SK-MEL-5 (cell line): ENCODE measurements at places on chromosomes 12 and 14. TPM values are rescaled to one million over a fixed set of nuclear protein-coding genes. Genes with fewer than 3 reads are reported as not detected.

DNA sequence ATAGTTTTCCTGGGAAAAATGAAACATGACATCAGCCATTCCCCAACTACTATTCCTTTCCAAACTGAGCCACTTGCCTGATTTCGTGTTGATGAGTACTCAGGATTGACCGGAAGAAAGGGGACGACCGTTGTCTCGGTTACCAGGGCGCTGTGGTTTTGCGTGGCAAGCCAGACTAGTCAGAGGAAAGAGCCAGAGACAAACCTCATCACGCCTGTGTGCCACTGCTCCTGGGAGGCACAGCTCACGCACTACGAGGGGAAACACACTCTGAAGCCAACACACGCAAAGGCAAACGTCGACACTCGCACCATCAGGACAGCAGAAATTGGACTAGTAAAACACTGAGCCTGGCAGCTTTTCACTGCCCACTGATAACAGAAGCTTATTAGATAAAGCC lies 35.0 kb downstream of the GIT2 start:
- DNase-seq, result no peak

KRT6B gene
- not detected in 2 replicates for total RNA-seq

EID3 gene
- 2.1 and 3.0 TPM in 2 replicates for total RNA-seq

GRCh38 chr12:74412606-74413230 lies 124.9 kb upstream of the ATXN7L3B start:
- DNase-seq, result peak; percentile 69

- no peak for DNase-seq
Measured at GRCh38 chr12:7221486-7221885, 32.0 kb downstream of the PEX5 start.

- no peak for DNase-seq
Measured at GRCh38 chr12:124545508-124546418, 21.6 kb downstream of the NCOR2 start.

PZP gene
- 0.59 TPM in 1 of 2 replicates, not detected in the other for total RNA-seq

- no peak for DNase-seq
Measured at GRCh38 chr14:57071639-57072038, 197.1 kb downstream of the EXOC5 start.

GLIPR1L1 gene
- not detected in 2 replicates for total RNA-seq

DNA sequence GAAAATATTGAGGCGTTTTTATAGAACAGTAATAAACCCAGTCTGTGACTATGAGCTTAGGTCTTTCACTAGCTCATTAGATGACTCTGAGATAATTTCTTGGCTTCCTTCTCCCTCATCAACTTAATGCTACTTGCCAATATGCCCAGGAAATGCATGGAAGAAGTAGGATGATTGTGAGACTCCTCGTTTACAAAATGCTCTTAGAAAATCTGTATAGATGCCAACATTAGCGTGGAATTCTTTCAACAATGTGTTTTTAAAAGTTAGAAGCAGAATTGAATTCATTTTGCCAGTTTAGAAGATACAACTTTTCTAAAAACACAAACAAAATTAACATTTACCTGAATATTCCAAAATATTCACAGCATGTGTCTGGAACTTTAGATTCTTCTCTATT lies 424.6 kb downstream of the BTG1 start:
- no peak for DNase-seq

EGLN3 gene
- total RNA-seq, result 22.8 and 31.7 TPM in 2 replicates

- DNase-seq, result no peak
Measured at GRCh38 chr14:103094406-103095209, at the start of gene EXOC3L4. TSS of gene EXOC3L4 (plus strand) at chr14:103094725. CDS start at chr14:103100220, 5,495 bp downstream.

MUCL1 gene
- not detected in 2 replicates for total RNA-seq

DNA sequence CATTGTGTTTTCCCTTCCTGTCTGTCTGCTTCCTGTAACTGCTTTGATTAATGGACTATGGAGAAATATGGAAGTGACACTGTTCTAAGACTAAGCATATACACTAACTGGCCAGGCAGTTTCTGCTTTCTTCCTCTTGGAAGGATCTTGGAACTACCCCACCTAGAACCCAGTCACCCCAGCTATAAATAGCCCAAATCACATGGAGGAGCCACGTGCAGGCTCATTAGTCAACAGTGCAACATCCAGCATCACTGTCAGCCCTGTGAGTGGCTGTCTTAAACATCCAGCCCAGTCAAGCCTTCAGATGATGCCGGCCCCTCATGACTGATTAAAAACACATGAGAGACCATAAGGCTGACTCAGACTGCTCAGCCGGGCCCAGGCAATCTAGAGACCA lies 39.2 kb downstream of the BCAT1 start:
- DNase-seq, result peak; percentile 36

- no peak for DNase-seq
Measured at GRCh38 chr14:98278800-98279199, 993.2 kb downstream of the BCL11B start.

- DNase-seq, result no peak
Measured at GRCh38 chr12:11540615-11541310, 108.7 kb upstream of the ETV6 start.

GRCh38 chr14:51977075-51977474 lies 12.3 kb upstream of the RTRAF start:
- no peak for DNase-seq

DNA sequence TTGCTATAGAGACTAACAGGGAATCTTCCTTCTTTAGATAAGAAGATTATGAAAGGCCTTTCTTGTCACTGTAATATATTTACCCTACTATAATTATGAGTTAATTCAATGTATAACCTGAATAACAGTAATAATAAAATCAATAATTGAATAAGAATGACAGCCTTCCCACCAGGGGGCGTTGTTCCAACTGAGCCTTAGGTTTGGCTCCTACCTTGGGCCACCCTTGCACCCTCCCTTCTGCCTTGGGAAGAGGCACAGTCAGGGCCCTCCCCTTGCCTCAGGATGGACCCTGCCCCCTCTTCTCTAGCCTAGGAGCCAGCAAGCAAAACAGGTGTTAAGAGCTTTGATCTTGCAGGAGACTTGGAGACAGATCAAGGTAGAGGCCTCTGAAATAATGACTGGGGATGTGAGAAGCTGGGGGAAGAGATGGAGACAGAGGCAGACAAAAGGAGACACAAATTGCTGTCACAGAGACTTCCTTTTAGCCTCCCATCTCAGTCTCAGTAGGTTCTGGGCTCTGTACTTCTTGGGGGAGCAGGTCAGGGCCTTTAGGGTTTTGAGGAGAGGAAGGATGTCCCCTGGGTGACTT lies 40.1 kb upstream of the CISTR start:
- DNase-seq, result peak; percentile 62
